Epithelial cell of umbilical artery (primary cell): ENCODE measurements at places on chromosomes 3 and 15. TPM values are rescaled to one million over a fixed set of nuclear protein-coding genes. Genes with fewer than 3 reads are reported as not detected.

SPCS1 gene
- total RNA-seq: 50.3 and 52.0 TPM in 2 replicates

WDR93 gene
- total RNA-seq: not detected in 2 replicates

LRTM1 gene
- not detected in 2 replicates for total RNA-seq

TMEM41A gene
- total RNA-seq: 9.4 and 11.2 TPM in 2 replicates

CACNA1D gene
- total RNA-seq: not detected in 2 replicates

CCDC66 gene
- total RNA-seq: 15.6 and 18.4 TPM in 2 replicates

HRG gene
- total RNA-seq: not detected in 2 replicates
